ENCODE measurements at places on chromosomes 16 and 17.

GRCh38 chr16:30778549-30779244 lies 8.3 kb downstream of the ZNF629 start:
- DNase-seq, result no peak

- DNase-seq, result no peak
Measured at GRCh38 chr17:42879596-42879985, 21.0 kb upstream of the G6PC1 start.

DNA sequence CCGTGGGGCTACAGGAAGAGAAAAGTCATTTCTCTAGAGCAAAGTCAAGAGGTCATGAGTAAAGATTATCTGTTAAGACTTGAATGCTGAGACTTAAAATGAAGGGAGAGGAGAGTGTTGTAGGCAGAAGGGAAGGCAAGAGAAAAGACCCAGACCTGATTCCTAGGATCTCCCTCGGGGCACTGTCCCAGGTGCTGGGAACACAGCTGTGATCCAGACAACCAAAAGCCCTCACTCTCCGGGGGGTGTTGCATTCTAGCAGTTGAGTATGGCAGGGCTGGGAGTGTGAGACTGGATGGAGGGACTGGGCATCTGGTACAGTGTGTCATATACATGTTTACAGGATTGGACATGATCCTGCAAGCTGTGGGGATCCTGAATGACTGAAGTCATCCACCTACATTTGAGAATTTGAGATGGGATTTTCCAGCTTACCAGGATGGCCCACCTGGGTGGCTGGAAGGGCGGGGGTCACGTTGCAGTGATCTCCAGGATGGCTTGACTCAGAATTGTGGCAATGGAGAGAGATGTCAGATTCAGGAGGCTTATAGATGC lies 29.1 kb downstream of the ARSG start:
- no peak for DNase-seq

DNA sequence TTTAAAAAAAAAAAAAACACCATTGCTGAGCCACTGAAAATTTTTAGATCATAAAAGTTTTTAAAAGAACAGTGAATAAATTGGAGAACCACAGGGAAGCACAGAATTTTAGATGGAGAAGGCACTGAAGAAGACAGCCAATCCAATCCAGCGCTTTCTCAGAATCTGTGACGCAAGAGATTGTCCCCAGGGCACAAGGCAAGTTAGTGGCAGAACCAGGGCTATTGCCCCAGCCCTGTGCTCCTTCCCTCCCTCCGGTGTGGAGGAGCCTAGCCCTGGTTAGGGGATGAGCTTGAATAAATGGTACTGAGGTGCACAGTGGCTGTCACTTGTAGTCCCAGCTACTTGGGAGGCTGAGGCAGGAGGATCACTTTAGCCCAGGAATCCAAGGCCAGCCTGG lies 108.3 kb downstream of the ZNF423 start:
- DNase-seq, result no peak

DNA sequence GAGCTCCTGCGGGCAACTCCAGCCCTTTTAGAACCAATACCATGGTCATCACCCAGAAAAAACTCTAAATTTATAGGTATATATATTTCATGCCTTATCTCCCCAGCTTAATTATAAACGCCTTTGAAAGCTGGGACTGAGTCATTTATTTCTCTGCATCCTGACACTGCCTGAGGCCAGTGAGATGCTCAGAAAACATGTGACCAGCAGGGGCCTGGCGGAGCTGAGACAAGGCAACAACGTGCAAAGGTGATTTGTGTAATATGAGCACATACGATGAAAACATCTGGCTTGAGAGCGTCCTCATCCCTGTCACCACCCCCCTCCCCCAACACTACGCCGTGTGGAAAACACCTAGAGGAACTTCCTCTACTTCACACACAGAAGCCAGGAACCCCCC lies 22.7 kb downstream of the NXN start:
- no peak for DNase-seq

DNA sequence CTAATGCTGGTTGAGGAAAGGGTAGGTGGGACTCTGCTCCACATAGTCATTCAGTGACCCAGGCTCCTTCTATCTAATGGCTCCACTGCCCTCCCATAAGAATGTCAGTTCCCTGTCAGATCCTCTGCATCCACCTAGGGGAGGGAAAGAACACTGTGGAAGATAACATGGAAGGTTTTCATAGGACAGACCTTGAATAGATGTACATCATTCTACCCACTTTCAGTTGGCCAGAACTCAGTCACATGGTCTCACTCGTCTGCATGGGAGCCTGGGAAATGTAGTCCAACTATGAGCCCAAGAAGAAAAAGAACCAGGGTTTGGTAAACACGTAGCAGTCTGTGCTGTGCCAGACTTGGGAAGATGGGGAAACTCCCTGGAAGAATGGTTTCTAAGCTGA lies 27.1 kb upstream of the SCNN1B start:
- DNase-seq, result no peak

GRCh38 chr16:17206712-17207111 lies 264.0 kb downstream of the XYLT1 start:
- no peak for DNase-seq

DNA sequence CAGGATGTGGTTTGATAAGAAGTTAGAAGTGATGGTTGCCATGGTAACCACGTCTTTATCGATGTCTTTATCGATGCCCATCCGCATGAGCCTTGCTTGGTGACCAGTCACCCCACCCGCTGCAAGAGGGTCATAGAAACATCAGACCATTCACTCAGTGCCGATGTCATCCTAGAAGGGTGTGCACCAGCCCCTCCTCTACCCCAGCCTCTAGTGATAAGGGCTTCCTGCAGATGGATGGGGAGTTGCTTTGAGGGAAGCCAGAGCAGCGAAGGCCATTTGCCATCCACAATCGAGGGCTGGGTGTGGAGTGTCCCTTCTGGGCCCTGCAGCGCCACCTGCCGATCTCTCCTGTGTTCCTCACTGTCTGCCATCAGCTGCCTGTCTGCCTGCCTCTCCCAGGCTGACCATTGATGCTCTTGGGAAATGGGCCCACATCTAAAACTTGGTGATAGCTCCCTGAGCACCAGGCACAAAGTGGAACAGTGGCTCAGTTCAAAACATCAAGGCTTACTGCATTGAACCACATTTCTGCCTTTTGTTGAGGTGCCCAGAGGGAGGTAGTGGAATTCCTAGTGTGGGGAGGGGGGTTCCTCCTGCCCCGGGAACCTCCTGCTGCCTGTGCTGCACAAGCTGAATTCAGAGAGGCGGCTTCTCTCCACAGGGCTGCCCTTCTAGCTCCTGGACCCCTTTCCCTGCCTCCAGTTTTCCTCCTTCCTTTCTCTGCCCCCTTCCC lies 8.9 kb downstream of the CALB2 start:
- DNase-seq, result peak; percentile 10

- DNase-seq, result no peak
Measured at GRCh38 chr17:39318636-39319035, 82.8 kb downstream of the FBXL20 start.

GRCh38 chr17:80511222-80512180 lies 33.1 kb upstream of the RPTOR start:
- DNase-seq, result no peak

GRCh38 chr16:60553090-60553757 lies 1483.0 kb downstream of the CDH8 start:
- DNase-seq, result no peak

GRCh38 chr17:412211-413015 lies 59.8 kb upstream of the RPH3AL start:
- peak; percentile 47 for DNase-seq
